Activated naive CD4-positive, alpha-beta T cell treated with anti-CD3 and anti-CD28 coated beads for 36 hours (primary cell): ENCODE measurements at places on chromosomes 7 and 10.

DNA sequence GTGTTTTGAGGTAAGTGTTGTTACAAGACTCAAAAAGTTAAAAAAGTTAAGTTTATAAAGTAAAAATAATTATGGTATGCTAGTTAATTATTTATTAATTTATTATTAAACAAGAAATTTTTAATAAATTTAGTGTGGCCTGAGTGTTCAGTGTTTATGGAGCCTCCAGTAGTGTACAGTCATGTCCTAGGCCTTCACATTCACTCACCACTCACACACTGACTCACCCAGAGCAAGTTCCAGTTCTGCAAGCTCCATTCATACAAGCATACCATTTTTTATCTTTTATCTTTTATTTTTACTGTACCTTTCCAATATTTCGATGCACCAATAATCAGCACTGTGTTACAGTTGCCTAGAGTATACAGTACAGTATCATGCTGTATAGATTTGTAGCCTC lies 381.2 kb upstream of the MGMT start:
- DNase-seq, result no peak

- DNase-seq, result peak; percentile 12
These were observed 68.5 kb downstream of the CXCL12 start for GRCh38 chr10:44316187-44316921.

DNA sequence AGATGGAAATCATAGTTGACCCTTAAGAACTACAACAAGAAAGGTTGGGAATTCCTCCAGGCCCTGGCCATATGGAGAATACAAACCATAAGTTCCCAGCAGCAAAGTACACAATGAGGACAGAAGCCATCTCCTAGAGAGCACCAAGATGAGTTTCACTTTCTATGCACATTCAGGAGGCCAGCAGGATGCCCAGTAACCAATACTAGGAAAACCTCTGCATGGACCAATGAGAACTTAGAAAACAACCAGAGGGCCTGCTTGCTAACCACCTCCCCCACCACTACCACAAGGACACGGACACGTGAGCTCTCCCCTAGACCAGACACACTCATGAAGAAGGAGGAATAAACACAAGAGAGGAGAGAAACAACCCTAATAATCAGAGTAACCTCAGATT lies 56.3 kb downstream of the IFIT5 start:
- no peak for DNase-seq

- DNase-seq, result no peak
These were observed 102.8 kb downstream of the PLPP4 start for GRCh38 chr10:120559800-120560199.

- no peak for DNase-seq
These were observed 13.9 kb downstream of the TET1 start for GRCh38 chr10:68574051-68574450.

DNA sequence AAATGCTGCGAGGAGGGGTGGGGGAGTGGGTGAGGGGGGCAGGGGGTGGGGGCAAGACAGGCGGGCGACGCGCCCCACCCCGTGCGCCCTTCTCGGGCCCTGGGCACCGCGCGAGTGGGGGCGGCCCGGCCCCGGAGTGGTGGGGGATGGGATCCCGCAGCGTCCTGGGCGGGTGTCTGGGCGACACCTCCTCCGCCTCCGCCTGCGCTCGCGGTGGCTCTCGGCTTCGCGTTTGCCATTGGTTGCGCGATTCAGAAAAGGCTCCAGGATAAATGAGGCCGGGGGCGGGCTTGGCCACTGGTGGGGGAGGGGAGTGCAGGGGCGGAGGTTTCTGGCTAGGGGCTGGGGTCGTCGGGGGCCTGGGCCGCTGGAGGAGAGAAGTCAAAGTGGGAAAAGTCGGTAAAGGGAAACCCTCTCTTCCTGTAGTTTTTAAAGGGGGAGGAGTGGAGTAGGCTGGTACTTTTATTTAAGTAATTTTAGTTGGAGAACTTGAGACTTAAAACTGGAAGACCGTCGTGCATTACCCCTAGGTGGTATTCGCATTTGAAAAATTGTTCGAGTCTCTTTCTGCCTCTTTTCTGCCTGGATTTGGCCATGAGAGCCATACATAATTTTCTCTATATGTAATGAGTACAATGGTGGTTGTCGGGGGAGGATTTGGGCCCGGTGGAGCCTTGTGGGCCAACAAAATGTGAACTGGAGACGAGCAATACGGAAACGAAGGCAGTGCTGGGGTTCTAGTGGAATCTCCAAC lies 992 bp upstream of the IGF2BP3 start:
- peak; percentile 51 for DNase-seq

GRCh38 chr10:112678987-112679386 lies 232.0 kb downstream of the VTI1A start:
- no peak for DNase-seq

- no peak for DNase-seq
These were observed 151.2 kb downstream of the TCERG1L start for GRCh38 chr10:131160219-131160875.

DNA sequence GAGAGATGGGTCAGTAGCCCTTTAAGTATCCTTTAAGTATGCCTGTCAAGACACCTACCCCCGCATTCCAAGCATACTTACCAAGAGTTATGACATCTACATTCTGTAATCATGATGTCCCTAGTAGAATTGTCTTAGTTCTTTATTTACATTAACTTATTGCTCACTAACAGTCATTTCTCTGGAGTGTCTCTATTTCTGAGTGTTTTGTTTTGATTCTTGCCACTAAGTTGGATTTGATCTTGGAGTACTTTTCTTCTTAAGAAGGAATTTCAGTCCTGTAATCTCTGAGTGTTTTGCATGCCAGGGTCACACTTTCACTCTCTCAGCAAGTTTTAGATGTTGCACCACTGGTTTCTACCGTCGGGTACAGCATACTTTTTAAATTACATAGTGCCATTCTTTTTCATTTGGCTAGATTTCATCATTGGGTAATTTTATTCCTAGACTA lies 1053.9 kb downstream of the KCNMA1 start:
- no peak for DNase-seq

- no peak for DNase-seq
These were observed 235.0 kb upstream of the PTN start for GRCh38 chr7:137578541-137578940.
